ENCODE measurements at places on chromosomes 3 and 15.

- no peak for DNase-seq
Observed at GRCh38 chr3:130459944-130460343, 57.0 kb upstream of the COL6A6 start.

- DNase-seq = no peak
Observed at GRCh38 chr3:69408542-69408941, 22.7 kb upstream of the FRMD4B start.

- no peak for DNase-seq
Observed at GRCh38 chr3:178434206-178434805, 101.9 kb upstream of the KCNMB2 start.

DNA sequence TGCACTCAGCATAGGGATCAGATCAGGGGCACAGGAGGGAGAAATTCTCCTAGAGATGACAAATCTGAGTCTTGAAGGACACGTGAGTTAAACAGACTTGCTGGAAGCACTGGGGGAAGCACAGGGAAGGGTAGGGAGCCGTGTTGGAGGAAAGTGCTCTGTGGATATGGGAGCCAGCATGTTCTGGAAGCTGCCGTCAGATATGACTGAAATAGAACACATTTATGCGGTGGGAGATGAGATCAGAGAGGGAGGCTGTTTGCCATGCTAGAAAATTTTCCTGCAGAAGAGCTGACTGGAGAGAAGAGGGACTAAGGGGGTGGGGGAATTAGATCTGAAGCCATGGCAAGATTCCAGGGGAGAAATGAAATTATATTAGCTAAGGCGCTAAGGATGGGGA, 1.8 kb downstream of the TAMM41 start:
- DNase-seq = no peak

GRCh38 chr3:127114337-127115070, 78.4 kb upstream of the PRR23E start:
- no peak for DNase-seq

GRCh38 chr3:101850246-101851051, 1.1 kb downstream of the NFKBIZ start:
- DNase-seq = no peak

DNA sequence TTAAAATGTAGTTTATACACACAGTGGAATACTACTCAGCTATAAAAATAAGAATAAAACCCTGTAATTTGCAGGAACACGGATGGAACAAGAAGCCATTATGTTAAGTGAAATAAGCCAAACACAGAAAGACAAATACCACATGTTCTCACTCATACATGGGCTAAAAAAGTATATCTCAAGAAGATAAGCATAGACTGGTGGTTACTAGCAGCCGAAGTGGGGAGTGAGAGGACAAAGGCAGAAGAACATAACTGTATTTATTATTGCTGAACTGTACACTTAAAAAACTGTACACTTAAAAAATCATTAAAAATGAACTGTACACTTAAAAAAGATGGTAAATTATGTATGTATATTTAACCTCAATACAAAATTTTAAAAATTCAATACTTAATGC, 11.0 kb downstream of the UBE3A start:
- no peak for DNase-seq

DNA sequence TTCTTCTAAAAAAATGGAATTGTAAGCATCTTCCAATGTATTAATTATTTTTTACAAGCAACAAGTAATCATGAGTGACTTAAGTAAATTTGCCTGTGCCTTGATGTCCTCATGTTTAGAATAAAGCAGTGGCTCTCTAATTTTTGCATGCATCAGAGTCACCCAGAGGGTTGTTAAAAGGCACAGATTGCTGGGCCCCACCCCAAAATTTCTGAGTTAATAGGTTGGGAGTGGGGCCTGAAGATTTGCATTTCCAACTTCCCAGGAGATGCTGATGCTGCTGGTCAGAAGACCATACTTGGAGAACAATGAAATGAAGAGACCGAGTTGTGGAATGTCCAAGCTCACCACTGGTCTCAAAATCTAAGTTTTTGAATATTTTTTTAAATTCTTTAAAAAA, 70.2 kb downstream of the ARHGAP31 start:
- DNase-seq = no peak

- no peak for DNase-seq
Observed at GRCh38 chr3:27508424-27508823, 24.2 kb upstream of the SLC4A7 start.

- DNase-seq = no peak
Observed at GRCh38 chr15:55084216-55084615, 112.5 kb downstream of the RSL24D1 start.

GRCh38 chr3:127274200-127274760, 13.6 kb downstream of the PRR20G start:
- no peak for DNase-seq

- DNase-seq = no peak
Observed at GRCh38 chr3:171369156-171369555, 91.0 kb downstream of the TNIK start.

- DNase-seq = no peak
Observed at GRCh38 chr3:157460253-157460652, 23.6 kb downstream of the PTX3 start.

DNA sequence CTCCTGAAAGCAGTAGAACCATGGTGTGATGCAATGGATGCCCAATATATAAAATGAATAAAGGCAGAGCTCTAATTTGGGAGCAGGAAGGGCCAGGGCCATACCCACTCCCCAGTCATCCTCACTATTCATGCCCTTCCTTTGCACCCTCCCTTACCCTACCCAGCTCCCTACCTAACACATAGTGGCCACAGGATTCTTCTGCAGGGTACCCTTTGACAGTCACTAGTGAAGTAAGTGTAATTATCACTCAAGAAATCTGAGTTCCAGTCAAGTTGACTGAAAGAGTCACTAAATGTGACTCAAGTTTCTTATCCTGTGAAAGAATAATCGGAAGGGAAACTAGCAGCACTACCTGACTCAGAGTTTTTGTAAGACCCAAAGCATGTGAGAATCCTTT, 69.2 kb downstream of the RASA2 start:
- no peak for DNase-seq

GRCh38 chr3:173411375-173411973, 13.9 kb downstream of the NLGN1 start:
- DNase-seq = no peak

DNA sequence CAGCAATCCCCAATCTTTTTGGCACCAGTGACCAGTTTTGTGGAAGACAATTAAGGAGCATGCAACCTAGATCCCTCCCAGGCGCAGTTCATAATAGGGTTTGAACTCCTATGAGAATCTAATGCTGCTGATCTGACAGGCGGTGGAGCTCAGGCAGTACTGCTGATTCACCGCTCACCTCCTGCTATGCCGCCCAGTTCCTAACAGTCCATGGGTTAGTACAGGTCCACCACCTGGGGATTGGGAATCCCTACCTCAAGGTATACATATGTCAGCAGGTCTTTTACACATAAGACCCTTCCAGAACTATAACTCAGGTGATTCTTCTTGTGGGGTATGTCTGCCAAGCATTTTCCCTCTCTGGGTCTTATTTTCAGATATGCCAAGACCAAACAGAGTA, 182.2 kb downstream of the OSBPL10 start:
- no peak for DNase-seq

DNA sequence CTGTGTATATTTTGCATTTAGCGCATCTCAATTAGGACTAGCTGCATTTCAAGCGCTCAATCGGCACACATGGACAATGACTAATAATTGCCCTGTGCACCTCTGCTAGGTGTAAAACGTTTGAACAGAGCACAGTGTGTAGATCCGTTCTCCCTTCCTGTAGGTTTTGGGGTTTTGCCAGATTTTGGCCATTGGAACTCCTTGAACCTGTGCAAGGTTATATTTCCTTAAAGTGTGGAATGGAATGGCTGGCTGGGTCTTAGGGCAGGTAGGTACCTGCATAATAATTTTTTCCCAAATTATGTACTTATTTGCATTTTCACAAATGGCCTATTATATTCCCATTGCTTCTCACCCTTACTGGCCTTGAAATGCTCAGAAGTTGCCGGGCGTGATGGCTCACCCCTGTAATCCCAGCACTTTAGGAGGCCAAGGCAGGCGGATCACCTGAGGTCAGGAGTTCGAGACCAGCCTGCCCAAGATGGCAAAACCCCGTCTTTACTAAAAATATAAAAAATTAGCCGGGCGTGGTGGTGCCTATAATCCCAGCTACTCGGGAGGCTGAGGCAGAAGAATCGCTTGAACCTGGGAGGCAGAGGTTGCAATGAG, 777 bp downstream of the RNU5B-1 start:
- DNase-seq = no peak

GRCh38 chr15:97566961-97567360, 393.5 kb upstream of the ARRDC4 start:
- no peak for DNase-seq

DNA sequence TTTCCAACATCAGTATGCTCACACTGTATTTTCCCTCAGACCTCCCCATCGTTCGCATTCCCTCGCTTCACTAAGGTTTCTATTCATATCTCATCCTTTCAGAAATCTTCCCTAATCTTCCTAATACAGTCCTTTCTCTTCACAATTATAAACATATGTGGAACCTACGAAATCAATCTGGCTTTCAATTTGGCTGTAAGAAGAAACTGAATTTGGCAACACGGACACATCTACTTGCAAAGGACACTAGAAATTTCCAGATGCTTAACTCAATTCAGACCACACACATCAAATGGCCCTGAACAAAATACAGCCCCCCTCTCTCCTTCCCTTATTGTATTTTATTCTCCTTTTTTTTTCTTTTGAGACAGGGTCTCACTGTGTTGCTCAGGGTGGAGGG, 39.1 kb upstream of the TM4SF19 start:
- no peak for DNase-seq

DNA sequence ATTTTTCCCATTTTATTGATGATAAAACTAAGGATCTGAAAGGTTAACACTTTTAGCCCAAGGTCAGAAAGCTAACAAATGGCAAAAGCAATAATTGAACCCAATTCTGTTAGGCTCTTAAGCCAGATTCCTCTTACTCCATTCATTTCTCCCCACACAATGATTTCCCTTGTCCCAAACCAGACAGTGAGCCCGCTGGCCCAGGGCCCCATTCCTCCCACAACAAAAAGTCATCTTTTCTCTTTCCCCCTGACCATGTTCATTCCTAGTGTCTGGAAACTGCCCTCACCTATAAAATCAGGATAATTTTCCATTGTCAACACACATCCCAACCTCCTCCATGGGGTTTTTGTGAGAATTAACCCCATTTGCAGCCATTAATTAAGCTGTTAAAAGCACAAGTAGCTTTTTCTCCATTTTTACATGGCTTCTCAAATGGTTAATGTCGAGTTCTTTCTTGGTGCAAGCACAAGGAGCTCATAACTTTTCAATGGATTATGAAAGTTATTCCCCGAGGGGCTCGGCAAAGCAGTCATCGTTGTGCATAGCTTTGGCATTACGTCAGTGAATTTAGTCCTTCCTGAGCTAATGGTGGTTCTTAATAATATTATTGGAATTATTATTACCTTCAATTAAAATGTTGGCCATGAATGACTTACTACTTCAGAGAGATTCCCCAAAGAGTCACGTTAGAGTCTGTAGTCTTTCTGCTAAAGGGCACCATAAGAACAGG, 151.0 kb upstream of the WNT5A start:
- DNase-seq = no peak

DNA sequence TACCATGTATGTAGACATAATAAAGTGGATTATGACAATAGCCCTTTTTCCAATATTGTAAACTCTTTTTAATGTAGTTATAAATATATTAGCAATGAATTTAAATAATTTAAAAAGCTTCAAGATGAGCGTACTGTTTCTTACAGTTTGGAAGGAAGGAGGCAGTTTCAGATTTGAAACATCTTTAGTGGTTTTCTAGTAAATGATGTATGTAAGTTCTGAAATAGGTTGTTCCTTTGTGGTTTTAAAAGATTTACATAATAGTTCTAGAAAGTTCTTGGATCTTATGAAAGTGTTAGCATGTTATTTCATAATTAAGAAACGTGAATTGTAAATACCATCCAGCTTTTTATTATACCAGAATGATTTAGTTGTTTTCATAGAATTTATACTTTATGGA, 16.0 kb downstream of the DNAJC19 start:
- DNase-seq = no peak

DNA sequence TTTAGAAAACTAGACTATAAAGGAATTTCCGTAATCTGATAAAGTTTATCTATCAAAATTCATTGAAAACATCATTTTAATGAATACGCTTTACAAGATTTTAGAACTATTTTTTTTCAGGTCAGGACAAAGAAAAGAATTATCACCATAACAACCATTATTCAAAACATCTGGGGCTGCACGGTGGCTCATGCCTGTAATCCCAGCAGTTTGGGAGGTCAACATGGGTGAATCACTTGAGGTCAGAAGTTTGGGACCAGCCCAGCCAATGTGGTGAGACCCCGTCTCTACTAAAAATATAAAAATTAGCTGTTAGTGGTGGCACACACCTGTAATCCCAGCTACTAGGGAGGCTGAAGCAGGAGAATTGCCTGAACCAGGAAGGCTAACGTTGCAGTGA, 260.4 kb downstream of the WNT5A start:
- DNase-seq = no peak

GRCh38 chr3:136543385-136543784, 208.8 kb downstream of the STAG1 start:
- DNase-seq = no peak

DNA sequence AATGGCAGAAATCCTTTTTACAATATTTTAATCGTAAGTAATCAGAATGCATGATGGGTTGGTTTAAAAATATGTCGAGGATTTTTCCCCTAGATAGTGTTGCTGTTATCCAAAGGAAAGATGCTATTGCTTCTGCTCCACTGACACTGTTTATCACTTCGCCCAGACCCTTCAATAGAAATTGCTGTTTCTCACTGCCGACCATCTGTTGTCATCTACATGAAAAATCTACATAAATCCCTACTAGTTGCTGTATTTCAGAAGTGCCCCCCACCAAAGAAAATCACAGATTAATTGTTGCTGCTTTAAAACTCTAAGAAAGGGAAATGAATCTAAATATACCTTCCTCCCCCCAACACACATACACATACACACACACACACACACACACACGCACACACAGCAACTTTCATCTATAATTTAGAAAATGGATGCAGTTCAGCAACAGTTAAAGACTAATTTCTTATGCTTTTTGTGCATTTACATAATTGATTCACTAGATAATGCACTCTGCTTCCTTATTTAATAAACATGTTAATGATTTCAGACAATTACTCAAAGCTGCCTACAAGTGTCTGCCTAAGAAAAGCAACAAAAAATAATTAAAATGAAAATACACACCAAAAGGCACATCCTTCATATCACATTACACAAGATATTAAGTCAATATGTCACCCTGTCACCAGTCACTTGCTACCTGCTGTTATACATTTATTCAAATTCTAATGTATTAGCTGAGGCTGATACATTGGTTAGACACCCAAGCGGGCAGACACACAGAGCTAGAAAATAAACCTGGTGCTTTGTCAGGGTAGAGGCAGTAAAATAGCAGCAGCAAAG, 82.8 kb downstream of the RORA start:
- no peak for DNase-seq
